HepG2 (cell line): ENCODE measurements at places on chromosomes 5 and 9. TPM values are rescaled to one million over a fixed set of nuclear protein-coding genes. Genes with fewer than 3 reads are reported as not detected.

The C9orf153 gene
- 0.44 TPM in 1 of 2 replicates, not detected in the other for total RNA-seq

The CATSPER3 gene
- 0.14 and 0.33 TPM in 2 replicates for total RNA-seq

The TMEM252 gene
- total RNA-seq, result not detected in 2 replicates

The CRB2 gene
- 0.14 and 0.29 TPM in 2 replicates for total RNA-seq

The ELOVL7 gene
- total RNA-seq, result 5.1 and 7.3 TPM in 2 replicates

The TTC16 gene
- not detected in 2 replicates for total RNA-seq

The SPAAR gene
- 0.07 TPM in 1 of 2 replicates, not detected in the other for total RNA-seq

GRCh38 chr9:91746357-91746756 lies 203.7 kb downstream of the ROR2 start:
- DNase-seq, result no peak
- H3K27me3 ChIP-seq, result no peaks in the 10 kb centered on the region; the same call in 1 of the 2 replicates
- H3K4me1 ChIP-seq, result no peaks in the 10 kb centered on the region
- no peaks in the 10 kb centered on the region for H3K36me3 ChIP-seq
- no peak overlapping the region for H3K27ac ChIP-seq

- no peak overlapping the region for H3K4me3 ChIP-seq
- peaks cover 84% of the 10 kb centered on the region for H3K36me3 ChIP-seq
These were observed 37.6 kb upstream of the EIF4EBP3 start for GRCh38 chr5:140509898-140510297.

- DNase-seq, result no peak
- no peaks in the 10 kb centered on the region for H3K36me3 ChIP-seq
- no peaks in the 10 kb centered on the region for H3K27me3 ChIP-seq
These were observed 408.4 kb downstream of the PDE4D start for GRCh38 chr5:59485107-59485506.

GRCh38 chr5:132420706-132421272 lies 51.3 kb downstream of the SLC22A5 start:
- no peaks in the 10 kb centered on the region; the same call in 2 of the 3 replicates for H3K36me3 ChIP-seq
- DNase-seq, result no peak
- no peak overlapping the region for H3K4me3 ChIP-seq
- no peaks in the 10 kb centered on the region for H3K27me3 ChIP-seq

GRCh38 chr5:148248894-148249293 lies 10.6 kb downstream of the MARCOL start:
- H3K4me3 ChIP-seq, result no peak overlapping the region
- no peaks in the 10 kb centered on the region for H3K27me3 ChIP-seq
- no peak for DNase-seq
- no peaks in the 10 kb centered on the region for H3K4me1 ChIP-seq

DNA sequence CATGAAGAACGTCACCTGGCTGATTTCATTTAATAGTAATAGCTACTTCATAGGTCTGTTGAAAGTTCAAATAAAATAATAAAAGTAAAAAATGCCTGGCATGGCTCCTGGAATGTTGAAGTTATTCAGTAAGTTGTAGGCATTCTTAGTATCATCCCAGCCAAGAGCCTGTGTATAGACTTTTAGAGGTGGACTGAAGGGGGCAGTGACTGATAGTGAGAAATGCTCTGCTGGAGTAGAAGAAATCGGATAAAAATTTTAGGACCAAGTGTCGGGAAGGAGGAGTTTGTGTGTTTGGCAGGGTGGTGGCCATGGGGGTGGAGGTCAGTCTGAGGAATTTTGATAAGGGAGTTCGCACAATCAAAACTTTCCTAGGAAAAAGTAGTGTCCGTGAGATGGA lies 3.6 kb downstream of the ZFP2 start:
- no peak overlapping the region for H3K4me3 ChIP-seq
- H3K4me1 ChIP-seq, result peaks cover 12% of the 10 kb centered on the region
- no peak overlapping the region for H3K27ac ChIP-seq
- H3K36me3 ChIP-seq, result no peaks in the 10 kb centered on the region
- DNase-seq, result no peak

GRCh38 chr5:95043234-95043633 lies 241.7 kb downstream of the MCTP1 start:
- DNase-seq, result no peak
- H3K4me1 ChIP-seq, result no peaks in the 10 kb centered on the region
- H3K27ac ChIP-seq, result no peak overlapping the region
- H3K4me3 ChIP-seq, result no peak overlapping the region

DNA sequence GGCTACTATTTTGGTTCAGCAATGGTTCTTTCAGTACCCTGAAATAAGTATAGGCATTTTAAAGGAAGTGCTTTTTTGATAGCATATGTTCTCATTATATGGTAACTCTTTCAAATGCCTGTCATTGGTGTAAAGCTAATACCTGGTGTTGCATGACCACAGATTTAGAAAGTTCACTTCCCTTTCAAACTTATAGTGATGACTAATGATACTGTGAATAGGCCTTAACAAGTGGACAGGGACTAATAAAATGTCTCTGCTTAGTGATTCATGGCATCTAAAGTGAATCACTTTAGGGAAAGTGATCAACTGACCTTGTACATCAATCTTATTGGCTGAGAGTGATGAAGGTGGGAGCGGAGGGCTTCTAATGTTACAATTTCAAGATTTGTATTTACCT lies 21.6 kb downstream of the MRPL22 start:
- DNase-seq, result no peak
- no peaks in the 10 kb centered on the region for H3K27me3 ChIP-seq
- no peaks in the 10 kb centered on the region for H3K4me1 ChIP-seq
- peaks cover 11% of the 10 kb centered on the region for H3K36me3 ChIP-seq

GRCh38 chr5:162068412-162068811 lies 839 bp downstream of the GABRG2 start:
- no peaks in the 10 kb centered on the region for H3K4me1 ChIP-seq
- no peak overlapping the region for H3K27ac ChIP-seq
- peak; percentile 40 for DNase-seq
- no peaks in the 10 kb centered on the region for H3K27me3 ChIP-seq

- H3K4me1 ChIP-seq, result peaks cover 38% of the 10 kb centered on the region
- H3K36me3 ChIP-seq, result 0 out of 3 replicates have a peak, but pooled peaks cover 3% of the 10 kb centered on the region
- no peaks in the 10 kb centered on the region for H3K27me3 ChIP-seq
- DNase-seq, result peak; percentile 82
- peak overlapping the region; percentile 6 for H3K27ac ChIP-seq
- no peak overlapping the region for H3K4me3 ChIP-seq
These were observed 9.8 kb downstream of the ECPAS start for GRCh38 chr9:111474385-111474784.

DNA sequence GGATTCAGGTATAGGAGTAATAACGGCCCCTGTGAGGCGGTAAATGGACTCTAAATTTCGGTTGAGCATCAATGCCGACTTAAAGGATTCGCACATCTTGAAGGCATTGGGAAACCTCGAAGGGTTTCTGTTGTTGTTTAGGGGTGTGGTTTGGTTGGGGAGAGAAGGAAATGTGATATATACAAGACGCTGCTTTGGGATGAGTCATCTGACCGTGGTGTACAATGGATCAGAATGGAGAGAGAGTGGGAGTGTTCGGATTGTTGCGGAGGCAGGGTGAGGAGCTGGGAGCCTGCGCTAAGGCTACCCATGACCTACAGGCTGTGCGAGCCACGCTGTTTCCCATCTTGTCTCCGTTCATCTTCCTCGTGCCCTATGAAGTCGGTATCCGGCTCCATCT lies 60.4 kb upstream of the ERCC6L2 start:
- DNase-seq, result no peak
- H3K27ac ChIP-seq, result no peak overlapping the region
- no peaks in the 10 kb centered on the region for H3K36me3 ChIP-seq
- H3K27me3 ChIP-seq, result no peaks in the 10 kb centered on the region

GRCh38 chr9:99873943-99874584 lies 32.4 kb upstream of the STX17 start:
- H3K27me3 ChIP-seq, result no peaks in the 10 kb centered on the region
- no peaks in the 10 kb centered on the region for H3K36me3 ChIP-seq
- no peaks in the 10 kb centered on the region for H3K4me1 ChIP-seq
- no peak for DNase-seq
- no peak overlapping the region for H3K4me3 ChIP-seq
- no peak overlapping the region for H3K27ac ChIP-seq

DNA sequence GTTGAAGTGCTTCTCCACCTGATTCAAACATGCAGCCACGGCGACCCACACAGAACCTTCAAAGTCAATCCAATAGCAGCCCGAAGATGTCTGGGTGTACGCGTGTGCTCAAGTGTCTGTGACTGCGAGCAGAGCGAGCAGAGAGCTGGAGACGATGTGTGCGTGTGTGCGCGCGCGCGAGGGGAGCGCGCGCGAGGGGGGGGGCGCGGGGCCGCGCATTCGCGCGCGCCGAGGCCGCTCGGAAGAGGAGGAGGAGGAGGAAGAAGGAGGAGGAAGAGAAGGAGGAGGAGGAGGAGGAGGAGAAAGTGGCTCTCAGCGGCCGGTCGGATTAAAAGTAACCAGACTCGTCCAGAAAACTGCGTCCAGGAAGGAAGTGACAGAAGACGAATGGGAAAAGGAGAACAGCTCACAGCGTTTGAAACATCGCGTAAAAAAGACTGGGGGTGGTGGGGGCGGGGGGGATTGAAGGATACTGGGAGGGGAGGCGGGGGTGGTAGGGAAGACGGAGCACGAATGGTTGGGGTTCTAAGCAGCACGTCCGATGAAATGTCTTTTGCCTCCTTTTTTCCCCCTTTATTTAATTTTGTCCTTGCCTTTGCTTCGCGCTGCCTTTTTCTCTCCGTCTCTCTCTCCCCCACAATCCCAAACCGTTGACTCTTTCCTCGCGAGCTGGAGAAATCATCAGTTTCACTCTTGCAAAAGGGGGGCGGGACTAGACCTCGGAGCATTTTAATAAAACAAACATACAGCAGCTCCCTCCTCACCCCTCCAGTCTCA lies at the start of gene MEF2C:
TSS of gene MEF2C (minus strand) at position 126 of the 777 bp plus-strand sequence. CDS start 59,396 bp downstream, outside the sequence.
- H3K4me3 ChIP-seq, result peak within 1 kb of the TSS; percentile 55
- H3K27me3 ChIP-seq, result peaks cover 24% of the 10 kb centered on the region; the same call in 2 of the 3 replicates
- H3K27ac ChIP-seq, result no peak within 1 kb of the TSS

DNA sequence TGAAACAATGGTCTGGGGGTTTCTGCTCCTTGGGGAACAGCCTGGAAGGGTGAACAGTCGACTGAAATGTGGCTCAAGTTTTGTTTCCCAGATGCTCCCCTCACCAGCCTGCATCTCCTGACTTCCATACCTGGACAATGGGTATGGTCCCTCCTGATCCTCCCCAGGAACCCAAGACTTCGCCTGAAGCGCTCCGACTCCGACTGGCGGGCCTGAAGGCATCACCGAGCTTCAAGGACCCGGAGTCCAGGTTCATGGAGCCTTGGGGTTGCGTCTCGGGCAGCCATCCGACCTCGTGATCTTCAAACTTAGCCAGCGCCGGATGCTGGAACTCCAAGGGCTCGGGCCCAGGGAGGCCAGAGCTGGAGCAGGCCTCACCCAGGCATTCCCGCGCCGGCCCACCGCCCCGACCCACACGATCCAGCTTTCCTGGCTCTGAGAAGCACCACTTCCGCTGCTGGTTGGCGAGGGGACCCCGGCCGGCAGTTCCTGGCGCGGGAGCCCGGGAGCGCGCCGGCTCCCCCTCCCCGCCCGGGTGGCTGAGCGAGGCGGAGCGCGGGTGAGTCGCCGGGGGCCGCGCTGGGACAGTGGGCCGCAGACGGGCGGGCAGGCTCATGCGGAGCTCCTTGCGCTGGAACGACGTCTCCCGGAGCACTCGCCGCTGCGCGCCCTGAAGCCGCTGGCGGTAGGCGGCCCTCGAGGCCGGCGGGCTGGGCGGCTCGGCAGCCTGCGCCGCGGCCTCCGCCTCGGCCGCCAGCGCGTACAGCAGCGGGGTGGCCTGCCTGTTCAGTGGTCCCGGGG lies 5.2 kb downstream of the SHROOM1 start:
- peaks cover 52% of the 10 kb centered on the region for H3K4me1 ChIP-seq
- H3K27me3 ChIP-seq, result no peaks in the 10 kb centered on the region
- no peak for DNase-seq
- H3K36me3 ChIP-seq, result peaks cover 7% of the 10 kb centered on the region; the same call in 1 of the 2 replicates
- no peak overlapping the region for H3K27ac ChIP-seq

DNA sequence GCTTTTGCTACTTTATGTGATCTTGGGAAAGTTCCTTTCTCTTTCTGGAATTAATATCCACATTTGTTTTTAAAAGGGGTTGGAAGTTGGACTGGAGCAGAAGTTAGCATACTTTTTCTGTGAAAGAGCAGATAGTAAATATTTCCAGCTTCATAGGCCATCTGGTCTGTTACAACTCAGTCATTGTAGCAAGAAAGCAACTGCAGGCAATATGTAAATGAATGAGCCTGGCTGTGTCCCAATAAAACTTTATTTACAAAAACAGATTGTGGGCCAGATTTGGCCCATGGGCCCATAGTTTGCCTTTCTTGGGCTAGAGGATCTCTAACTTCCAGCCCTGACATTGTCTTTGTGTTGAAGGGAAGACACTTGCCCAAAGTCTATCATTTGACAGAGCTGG lies 104.4 kb downstream of the ACTL7B start:
- no peak overlapping the region for H3K27ac ChIP-seq
- peaks cover 27% of the 10 kb centered on the region for H3K4me1 ChIP-seq
- no peak overlapping the region for H3K4me3 ChIP-seq
- no peaks in the 10 kb centered on the region for H3K36me3 ChIP-seq
- no peaks in the 10 kb centered on the region for H3K27me3 ChIP-seq

GRCh38 chr9:70589571-70590314 lies 175.3 kb upstream of the KLF9 start:
- no peaks in the 10 kb centered on the region for H3K36me3 ChIP-seq
- H3K4me1 ChIP-seq, result no peaks in the 10 kb centered on the region
- no peak overlapping the region for H3K4me3 ChIP-seq
- H3K27ac ChIP-seq, result no peak overlapping the region

DNA sequence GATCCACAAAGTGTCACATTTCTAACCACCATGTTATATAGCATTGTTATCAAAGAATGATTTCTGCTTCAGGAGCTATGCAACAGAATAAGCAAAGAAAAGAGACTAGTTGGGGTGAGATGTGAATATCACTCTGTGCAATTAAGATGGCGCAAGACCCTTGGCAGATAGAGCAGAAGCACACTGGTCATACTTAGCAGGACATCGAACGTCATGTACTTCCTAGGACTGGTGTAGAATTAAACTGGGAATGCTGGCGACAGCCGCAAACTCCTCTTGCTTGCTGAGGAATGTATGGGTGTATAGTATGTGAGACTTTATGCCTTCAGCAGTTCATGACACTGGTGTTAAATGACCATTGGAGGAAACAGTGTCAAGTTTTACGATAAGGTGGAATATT lies 207.0 kb downstream of the LRRC70 start:
- H3K4me3 ChIP-seq, result no peak overlapping the region
- no peaks in the 10 kb centered on the region for H3K36me3 ChIP-seq
- H3K4me1 ChIP-seq, result no peaks in the 10 kb centered on the region

DNA sequence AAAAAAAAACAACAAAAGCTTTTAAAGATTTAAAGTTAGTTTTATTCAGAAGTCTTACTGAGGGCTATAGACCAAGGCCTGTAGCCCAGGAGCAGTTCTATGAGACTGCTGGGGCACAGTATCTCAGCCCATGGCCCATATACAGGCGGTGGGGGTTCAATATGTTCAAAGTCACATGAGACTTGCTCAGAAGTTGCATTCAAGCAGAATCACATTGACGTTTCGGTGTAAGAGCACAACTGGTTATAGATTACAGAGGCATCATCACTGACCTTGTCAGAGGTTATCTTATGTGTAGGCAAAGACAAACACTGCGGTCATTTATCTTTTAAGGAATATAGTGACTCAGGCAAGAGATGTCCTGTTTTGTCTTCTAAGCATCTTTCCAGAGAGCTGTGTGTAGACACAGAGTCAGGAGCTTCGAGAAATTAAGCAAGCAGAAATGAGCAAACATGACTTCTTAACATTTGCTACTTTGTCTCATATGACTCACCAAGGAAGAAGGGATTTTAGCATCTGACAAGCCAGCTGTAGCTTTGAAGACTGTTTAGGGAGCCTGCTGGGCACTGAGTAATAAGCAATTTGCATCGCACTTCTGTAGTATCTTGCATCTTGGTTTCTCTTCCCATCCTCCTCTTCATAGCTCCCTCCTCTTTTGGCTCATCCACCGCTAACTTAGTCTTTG lies 12.9 kb upstream of the F2RL1 start:
- no peaks in the 10 kb centered on the region for H3K36me3 ChIP-seq
- no peak overlapping the region for H3K27ac ChIP-seq
- H3K4me3 ChIP-seq, result no peak overlapping the region
- peaks cover 29% of the 10 kb centered on the region for H3K4me1 ChIP-seq
- 0 out of 2 replicates have a peak, but pooled peaks cover 2% of the 10 kb centered on the region for H3K27me3 ChIP-seq
